ENCODE measurements at places on chromosomes 7 and 10.
A peak's percentile ranks its signal among the peaks of the same experiment; 100 is the strongest.

- DNase-seq = no peak
These were observed 12.6 kb downstream of the CPA2 start for GRCh38 chr7:130279286-130279685.

- no peak for DNase-seq
These were observed 159.9 kb downstream of the MAD1L1 start for GRCh38 chr7:2072798-2073197.

- DNase-seq = no peak
These were observed 21.6 kb downstream of the PTER start for GRCh38 chr10:16458166-16458955.

DNA sequence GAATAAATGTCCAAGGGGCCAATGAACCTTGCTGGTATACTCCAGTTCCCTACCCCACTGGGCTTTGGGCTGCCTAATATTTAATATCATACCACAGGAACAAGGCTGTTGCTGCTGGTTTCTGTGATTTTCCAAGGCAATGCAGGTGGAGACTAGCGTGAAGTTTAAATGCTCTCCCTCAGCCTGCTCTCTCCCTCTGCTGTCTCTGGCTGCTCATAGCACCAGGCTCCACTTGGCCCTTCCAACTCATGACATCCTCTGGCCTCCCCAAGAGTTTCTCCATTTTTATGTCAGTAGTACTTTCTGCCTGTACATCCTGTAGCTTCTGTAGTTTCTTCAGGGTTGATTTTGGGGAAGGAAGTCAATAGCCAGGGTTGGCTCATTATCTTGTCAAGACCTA lies 103.5 kb downstream of the LHFPL3 start:
- DNase-seq = no peak

DNA sequence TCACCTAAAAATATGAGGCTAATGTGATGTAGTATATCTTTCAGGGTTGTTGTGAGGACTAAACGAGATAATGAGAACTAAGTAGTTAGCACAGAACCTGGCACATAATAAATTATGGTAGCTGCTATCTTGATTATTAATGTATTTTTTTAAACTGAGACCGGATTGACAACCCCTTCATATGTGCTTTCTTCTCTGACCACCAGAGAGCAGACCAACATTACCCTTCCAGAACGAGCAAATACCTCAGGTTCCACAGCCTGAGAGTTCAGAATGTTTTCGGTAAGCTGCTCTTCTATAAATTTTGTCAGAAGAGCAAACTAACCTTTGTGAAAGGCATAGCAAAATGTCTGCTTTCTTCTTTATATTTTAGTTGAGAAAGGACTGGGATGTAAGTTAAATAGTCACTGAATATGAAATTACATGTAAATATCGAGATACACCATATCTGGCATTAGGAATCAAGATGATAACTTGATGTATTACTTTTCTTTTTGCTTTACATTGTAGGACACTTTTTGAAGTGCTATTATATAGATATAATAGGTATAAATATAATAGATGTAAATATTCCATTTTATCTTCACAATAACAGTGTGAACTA lies 13.6 kb upstream of the BPGM start:
- peak; percentile 49 for DNase-seq

- no peak for DNase-seq
These were observed 210.6 kb downstream of the KLF6 start for GRCh38 chr10:3574451-3574850.

DNA sequence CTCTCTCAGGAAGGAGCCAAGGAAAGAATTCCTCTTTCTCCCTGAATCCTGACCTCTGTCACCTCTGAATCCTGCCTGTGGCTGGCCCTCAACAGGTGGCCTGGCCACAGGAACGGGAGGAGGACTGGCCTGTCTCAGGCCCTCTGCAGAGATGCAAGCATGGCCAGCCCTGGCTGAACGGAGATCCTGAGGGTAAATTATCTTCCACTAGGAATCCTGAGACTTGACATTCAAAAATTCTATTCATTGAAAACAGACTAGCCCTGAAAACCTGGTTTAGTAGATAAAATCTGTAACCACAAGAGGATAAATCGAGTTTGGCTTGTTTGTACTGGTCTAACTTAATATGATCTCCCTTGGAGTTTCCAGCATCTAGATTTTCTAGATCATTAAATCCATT lies 579.3 kb downstream of the LRMDA start:
- no peak for DNase-seq

DNA sequence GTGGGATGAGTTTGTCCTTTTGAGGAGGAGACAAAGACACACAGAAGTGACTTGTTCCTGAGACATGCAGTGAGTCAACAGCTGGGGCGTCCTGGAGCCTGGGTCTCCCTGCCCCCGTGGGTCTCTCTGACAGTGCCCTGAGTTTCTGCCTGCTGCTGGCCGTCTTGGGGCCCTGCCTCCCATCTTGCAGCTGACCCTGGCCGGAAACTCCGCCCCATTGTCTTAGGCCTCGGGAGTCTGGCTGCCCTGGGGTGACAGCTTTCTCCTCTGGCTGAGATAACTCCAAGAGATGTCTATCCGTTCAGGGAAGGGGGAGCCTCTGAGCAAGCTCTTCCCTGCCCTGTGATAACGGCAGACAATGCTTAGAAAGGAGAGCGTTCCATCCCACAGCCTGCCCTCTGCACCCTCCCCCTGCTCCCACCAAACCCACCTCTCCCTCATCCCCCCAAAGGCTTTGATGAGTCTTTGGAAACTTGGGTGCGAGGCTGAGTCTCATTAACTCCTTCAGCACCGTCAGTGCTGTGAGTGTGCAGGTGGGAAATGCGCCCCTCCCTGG lies 69.5 kb upstream of the PODXL start:
- DNase-seq = no peak

DNA sequence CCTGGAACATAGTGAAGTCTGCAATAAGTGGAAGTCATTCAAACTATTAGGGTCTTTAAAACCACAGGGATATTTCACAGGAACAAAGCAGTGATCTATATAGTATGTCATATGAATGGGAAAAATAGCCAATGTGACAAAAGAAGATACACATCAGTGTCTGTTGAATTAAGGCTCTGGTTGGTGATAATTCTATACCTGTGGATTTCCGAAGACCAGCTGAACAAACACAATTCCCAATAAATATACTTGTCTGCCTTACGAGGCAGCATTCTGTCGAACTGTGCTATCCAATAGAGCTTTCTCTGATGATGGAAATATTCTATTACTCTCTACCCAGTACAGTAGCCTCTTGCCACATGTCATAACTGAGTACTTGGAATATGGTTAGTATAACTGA lies 55.9 kb upstream of the CAV2 start:
- DNase-seq = no peak

GRCh38 chr7:924541-925231 lies 29.8 kb downstream of the ADAP1 start:
- peak; percentile 77 for DNase-seq

Data from activated CD8-positive, alpha-beta T cell treated with anti-CD3 and anti-CD28 coated beads, Interleukin-2, amount 10 ng/mL, durations not matched to agents 7 days and 5 days (primary cell).